ENCODE measurements at places on chromosomes 3 and 15. TPM values are rescaled to one million over a fixed set of nuclear protein-coding genes. Genes with fewer than 3 reads are reported as not detected.

WWTR1 gene
- 139 TPM for total RNA-seq

TRH gene
- not detected for total RNA-seq

CADM2 gene
- not detected for total RNA-seq

CATSPER2 gene
- total RNA-seq: 0.97 TPM

ZIC4 gene
- total RNA-seq: not detected

CKMT1A gene
- not detected for total RNA-seq

RBPMS2 gene
- not detected for total RNA-seq

CFAP100 gene
- not detected for total RNA-seq

C2CD4A gene
- total RNA-seq: 1.3 TPM

CLEC3B gene
- total RNA-seq: 0.57 TPM
